ENCODE measurements at places on chromosomes 7 and 10. TPM values are rescaled to one million over a fixed set of nuclear protein-coding genes. Genes with fewer than 3 reads are reported as not detected.

CYP26C1 gene
- not detected for polyA plus RNA-seq

- DNase-seq: no peak
These were observed 200.7 kb upstream of the ZMIZ1 start for GRCh38 chr10:78868048-78868447.

CYP3A7 gene
- not detected for polyA plus RNA-seq

PLAU gene
- 159 TPM for polyA plus RNA-seq

RNF32 gene
- 2.3 TPM for polyA plus RNA-seq

Measured in SK-N-SH (cell line).